ENCODE measurements at places on chromosomes 2 and 18.

- no peak for DNase-seq
Observed at GRCh38 chr2:158603205-158603604, 146.5 kb downstream of the PKP4 start.

GRCh38 chr2:126220331-126220730, 435.6 kb upstream of the GYPC start:
- no peak for DNase-seq

GRCh38 chr2:39913648-39914461, 134.8 kb upstream of the THUMPD2 start:
- DNase-seq = peak; percentile 68

DNA sequence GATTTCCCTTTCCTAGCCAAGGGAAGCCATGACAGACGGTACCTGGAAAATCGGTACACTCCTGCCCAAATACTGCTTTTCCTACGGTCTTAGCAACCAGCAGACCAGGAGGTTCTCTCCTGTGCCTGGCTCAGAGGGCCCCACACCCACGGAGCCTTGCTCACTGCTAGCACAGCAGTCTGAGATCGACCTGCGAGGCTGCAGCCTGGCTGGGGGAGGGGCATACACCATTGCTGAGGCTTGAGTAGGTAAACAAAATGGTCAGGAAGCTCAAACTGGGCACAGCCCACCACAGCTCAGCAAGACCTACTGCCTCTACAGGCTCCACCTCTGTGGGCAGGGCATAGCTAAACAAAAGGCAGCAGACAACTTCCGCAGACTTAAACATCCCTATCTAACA, 6.8 kb upstream of the CD207 start:
- no peak for DNase-seq

DNA sequence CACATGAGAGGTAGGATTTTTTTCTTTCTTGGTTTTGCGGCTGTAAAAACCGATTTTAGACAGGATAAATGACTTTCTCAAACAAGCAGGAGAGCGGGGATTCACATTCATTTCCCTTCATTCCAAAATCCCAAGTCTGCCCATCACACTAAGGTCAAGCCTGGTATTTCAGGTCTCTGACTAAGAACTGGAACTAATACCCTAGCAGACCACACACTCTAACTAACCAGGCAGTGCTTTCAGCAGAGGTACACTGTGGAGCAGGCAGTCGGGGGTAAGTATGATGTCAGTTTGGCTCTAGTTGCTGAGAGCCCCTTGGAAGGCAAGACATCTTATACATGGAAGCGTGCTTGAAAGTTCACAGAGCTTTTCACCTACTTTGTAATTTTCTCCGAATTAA, 128.1 kb upstream of the LHCGR start:
- no peak for DNase-seq

DNA sequence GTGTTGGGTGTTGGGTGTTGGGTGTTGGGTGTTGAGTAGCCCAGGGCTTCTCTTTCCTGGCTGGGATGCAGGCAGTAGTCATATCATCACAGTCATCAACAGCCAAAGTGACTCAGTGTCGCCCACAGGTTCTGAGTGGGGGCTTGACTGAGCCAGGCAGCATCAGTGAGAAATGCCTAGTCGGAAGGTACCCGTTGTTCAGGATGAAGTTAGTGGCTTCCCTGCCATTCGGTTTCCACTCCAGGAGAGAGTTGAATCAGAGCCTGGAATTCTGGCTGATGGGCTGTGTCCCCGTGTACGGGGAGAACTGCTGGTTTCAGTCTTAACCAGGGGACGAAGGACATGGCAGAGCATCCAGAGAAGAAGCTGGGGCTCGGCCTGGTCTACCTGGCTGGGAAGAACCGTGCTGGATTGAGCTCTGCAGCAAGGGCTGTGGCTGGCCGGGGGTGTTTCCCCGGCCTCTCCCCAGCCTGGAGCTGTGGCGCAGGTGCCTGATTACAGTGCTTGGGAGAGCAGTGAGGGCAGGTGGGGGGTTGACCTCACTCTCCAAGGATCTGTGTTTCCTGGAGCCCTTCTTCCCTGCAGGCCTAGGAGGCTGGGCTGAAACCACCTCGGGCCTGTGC, 49.4 kb downstream of the AGAP1 start:
- no peak for DNase-seq
